Suppressor macrophage treated with lipopolysaccharide for 1 hour (primary cell): ENCODE measurements at places on chromosomes 3 and 15.

- no peak for DNase-seq
Observed at GRCh38 chr3:36332139-36332538, 48.2 kb upstream of the STAC start.

- DNase-seq, result no peak
Observed at GRCh38 chr3:31004025-31004678, 109.7 kb upstream of the GADL1 start.

DNA sequence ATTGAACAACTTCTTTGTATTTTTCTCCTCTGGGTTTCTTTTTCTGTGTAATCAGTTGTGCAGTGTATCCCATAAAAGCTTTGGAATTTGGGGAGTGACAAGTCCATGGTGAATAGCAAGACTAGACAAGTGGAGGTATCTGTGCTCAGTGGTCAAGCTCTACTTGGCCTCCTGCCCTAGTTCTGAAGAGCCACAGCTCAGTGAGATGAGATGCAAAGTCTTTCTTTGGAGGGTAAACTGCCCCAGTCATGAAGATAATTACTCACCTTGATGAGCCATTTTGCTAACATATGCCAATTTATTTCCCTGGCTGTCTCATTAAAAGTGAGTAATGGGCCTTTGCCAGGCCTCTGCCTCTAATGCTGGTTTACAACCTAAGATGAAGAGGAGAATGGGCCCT lies 271.2 kb upstream of the TRIM42 start:
- no peak for DNase-seq

- no peak for DNase-seq
Observed at GRCh38 chr3:154684021-154684420, 254.0 kb upstream of the GPR149 start.

GRCh38 chr15:79015416-79015815 lies 70.6 kb upstream of the CTSH start:
- no peak for DNase-seq

- DNase-seq, result peak; percentile 51
Observed at GRCh38 chr3:13828501-13829265, 51.2 kb downstream of the WNT7A start.

DNA sequence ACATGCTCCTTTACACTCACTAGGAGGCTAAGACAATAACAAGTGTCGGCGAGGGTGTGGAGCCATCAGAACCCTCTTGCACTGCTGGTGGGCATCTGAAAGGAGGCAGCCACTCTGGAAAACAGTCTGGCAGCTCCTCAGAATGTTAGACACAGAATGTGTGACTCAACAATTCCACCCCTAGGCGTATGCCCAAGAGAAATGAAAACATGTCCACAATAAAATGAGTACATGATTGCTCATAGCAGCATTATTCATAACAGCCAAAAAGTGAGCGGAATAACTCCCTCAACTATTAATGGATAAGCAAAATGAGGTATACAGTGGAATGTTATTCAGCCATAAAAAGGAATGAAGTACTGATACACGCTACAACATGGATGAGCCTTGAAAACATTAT lies 57.8 kb downstream of the WNT7A start:
- DNase-seq, result no peak

DNA sequence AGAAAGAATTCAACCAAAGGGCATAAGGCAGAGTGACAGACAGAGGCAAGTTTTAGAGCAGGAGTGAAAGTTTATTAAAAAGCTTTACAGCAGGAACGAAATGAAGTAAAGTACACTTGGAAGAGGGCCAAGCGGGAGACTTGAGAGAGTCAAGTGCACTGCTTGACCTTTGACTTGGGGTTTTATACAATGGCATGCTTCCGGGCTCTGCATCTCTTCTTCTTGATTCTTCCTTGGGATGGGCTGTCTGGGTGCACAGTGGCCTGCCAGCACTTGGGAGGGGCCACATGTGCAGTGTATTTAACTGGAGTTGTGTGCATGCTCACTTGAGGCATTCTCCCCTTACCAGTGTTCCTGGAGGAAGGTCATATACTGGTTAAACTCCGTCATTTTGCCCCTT lies 30.4 kb upstream of the KLHL25 start:
- DNase-seq, result no peak

DNA sequence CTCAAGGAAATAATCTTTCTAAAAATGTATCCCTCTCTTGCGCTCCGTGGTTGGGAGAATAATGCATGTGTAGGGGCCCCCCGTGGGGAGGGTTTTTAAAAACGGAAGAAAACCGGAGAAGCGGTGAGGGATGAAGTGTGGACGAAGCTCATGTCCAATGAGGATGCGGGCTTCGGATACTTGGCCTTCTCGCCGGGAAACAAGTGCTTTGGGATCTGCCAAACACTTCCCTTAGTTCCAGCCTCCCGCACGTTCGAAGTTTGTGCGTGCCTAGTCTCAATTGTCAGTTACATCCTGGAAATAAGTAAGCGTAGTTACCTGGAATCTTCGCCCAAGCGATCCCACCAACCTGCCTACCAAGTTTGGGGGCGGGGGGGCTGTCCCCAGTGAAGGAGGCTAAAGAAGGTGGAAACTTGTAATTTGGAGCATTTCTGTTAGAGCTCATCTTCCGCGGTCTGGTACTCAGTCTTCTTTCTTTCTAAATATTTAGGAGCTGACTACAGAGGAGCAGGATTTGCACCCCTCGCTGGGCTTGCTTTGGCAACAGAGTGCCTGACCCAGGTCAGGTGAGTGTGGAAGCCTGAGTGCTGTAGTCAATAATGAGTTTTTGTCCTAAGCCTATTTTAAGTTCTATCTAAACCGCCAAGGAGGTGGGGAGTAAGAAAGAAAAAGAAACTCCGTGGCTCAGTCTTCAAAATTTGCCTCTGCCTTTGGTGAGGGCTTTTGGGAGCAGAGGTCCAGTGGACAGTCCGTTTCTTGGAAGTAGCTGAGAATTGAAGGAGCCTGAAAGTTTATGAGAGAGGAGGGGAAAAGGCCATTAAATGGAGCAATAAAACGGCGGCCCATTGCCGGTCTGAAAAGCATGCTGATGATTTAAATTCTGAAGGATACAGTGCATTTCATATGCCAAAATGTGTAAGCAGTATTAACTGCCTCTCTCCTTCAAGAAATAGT lies 1.1 kb downstream of the ITPR1 start:
- peak; percentile 37 for DNase-seq

DNA sequence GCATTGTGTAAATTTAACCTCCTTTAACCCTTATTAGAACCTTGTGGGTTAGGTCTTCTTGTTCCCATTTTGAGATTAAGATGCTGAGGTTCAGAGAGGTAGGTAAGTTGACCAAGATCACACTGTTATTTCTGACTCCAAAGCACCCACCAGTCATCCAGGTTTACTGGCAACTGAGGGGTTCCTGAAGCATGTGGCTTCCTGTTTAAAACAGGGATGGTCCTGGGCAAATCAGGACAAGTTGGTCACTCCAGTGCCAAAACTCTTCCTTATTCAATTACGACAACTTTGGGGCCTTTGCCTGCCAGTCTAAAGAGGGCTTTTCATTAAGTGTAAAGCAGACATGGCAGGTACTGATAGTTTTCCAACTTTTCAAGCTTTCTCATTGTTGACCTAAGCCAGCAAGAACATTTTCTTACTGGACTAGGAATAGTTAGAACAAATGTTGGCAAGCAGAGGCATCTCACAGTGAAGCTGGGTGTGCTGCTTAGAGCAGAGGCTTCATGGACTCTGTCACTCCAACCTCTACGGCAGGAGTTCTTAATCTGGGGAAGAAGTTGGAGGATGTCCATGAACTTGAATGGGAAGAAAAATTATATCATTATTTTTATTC lies 149.4 kb upstream of the ADAMTS9 start:
- DNase-seq, result no peak

DNA sequence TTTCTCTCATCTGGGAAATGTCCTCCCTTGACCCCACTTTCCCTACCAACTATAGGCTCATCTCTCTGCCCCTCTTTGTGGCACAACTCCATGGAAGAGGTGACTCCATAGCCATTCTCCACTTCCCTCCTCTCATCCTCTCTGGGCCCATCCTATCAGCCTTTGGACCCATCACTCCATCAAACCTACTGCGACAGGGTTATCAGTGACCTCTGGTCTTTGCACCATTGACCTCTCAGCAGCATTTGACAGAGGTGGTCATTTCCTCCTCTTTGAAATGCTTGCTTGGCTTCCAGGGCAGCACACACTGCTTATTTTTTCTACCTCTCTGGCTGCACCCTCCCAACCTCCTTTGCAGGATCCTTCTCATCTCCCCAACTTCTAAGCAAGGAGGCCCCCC lies 113.1 kb upstream of the SLC25A36 start:
- no peak for DNase-seq

DNA sequence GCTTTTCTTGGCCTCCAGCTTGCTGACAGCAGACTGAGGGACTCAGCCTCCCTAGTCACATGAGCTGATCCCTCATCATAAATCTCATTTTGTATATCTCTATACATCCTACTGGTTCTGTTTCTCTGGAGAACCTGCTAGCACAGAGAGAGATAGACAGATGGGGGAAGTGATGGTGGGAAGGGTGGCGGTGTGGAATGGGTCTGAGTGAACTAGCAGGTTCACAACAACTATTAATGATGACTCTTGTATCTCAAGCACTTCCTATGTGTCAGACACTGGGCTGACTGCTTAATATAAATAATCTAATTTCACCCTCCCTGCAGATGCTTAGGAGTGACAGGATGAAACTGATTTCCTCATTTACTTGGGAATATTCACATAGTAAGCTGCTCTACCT lies 106.9 kb upstream of the TLE3 start:
- peak; percentile 33 for DNase-seq

- no peak for DNase-seq
Observed at GRCh38 chr3:39232859-39233258, 40.5 kb upstream of the XIRP1 start.

GRCh38 chr15:26698555-26698954 lies 74.3 kb downstream of the GABRB3 start:
- DNase-seq, result no peak

DNA sequence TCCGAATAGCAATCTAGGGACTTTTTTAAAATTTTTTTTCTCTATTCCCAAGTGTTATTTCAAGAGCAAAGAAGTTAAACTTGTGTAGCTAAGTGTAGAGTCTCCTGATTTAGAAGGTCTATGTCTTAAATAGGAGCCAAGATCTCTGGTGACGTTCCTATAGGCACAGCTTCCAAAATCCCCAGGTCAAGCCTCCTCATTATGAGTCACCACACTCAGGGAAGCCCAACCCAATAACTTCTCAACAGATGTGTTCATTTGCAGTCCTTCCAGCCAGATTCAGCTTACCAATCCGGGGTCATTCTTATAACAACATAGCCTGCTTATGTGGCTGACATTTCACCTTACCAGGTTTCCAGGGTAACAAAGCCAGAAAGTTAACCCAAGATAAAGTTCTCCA lies 270.3 kb downstream of the IL5RA start:
- DNase-seq, result no peak

DNA sequence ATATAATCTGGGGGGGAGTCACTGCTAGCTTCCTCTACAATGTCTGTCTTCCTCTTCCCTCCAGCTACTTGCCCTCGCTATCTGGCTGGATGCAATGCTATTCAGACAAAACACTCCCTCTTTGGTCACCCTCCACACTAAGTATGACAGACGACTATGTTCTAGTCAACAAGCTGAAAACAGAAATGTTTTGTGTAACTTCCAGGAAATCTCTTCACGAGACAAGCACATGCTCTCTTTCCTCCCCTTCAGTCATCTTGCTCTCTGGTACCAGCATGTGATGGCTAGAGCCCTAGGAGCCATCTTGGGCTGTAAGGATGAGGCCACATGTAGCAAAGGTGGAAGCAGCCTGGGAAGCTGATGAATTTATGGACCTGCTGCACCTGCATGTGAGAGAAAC lies 151.3 kb downstream of the ARRDC4 start:
- no peak for DNase-seq

DNA sequence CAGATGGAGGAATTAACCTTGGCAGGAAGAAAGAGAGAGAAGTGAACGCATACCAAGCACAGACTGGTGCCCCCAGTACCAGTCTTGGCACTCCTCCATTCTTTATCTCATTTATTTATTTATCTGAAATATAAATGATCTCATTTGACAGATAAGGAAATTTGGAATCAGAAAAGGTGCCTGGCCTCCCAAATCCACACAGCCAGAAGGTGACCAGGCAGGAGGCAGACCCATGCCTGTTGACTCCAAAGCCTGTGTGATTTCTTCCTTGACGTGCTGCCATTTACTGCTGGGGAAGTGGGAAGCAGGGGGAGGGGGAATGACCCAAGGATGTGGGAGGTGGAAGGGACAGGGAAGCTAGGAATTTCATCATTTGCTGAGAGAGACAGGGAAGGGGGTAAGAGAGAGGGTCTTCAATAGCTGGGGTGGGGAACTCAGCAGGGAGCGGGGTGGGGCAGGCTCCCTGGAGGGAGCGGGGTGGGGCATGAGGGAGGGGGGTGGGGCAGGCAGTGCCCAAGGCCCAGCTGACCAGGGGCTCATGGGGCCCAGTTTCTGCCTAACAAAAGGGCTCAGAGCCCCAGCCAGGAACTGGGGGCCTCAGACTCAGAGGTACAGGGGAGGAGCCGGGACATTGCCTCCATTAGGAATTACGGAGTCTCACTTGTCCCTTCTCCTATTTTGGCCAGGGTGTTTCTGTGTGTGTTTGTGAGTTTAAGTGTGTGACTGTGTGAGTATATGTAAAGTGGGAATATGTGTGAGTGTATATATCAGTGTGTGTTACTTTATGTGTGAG lies 63.0 kb downstream of the MINAR1 start:
- peak; percentile 7 for DNase-seq

GRCh38 chr15:72112805-72113204 lies 5.1 kb downstream of the MYO9A start:
- DNase-seq, result no peak

DNA sequence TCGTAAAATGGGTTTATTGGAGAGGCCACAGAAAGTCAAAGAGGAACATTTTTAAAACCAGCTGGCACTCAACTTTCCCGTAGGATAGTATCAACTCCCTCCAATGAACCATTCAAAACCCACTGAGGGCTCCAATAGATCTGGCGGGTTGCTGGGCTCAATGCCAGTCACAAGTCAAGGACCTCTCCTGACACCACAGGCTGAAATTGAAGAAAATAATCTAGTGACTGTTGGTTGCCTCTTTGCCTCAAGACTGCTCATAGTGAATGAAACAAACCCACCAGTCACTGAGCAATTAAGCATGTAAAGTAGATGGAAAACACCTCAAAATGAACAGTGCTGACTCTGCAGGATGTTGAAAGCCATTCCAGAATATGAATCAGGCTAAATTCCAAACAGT lies 500.6 kb upstream of the AGTR1 start:
- DNase-seq, result no peak

GRCh38 chr3:127679534-127680145 lies 6.9 kb downstream of the ABTB1 start:
- DNase-seq, result no peak

GRCh38 chr3:67123914-67124313 lies 125.8 kb downstream of the KBTBD8 start:
- no peak for DNase-seq

DNA sequence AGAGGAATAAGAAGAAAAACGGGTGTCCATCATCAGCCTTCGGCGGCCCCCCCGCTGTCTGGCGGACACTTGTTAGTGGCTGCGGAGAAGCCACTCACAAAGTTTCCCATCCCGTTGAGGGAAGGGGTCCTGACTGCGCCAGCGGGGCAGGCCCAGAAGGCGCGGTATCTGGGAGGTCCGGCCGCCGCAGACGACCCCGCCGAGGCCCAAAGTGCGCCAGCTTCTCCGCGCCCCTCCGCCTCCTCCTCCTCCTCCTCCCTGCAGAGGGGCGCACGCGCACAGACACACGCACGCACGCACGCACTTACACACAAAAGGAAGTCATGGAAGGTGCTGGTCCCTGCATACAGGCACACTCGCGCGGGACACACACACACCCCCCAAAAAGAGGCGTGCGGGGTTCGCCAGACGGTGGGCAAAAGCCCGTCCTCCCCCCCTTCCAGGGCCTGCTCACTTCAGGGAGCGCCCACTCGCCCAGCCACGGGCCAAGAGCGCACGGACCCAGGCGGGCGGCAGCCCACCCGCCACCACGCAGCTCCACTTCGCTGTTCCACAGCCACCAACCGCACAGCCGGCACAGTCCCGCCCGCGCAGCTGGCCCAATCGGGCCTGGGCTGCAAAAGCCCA lies 18.0 kb downstream of the ZNF148 start:
- DNase-seq, result peak; percentile 37
